Stimulated activated CD8-positive, alpha-beta memory T cell treated with anti-CD3 and anti-CD28 coated beads, Interleukin-7, amount 100 ng/mL, for 48 hours (primary cell): ENCODE measurements at places on chromosomes 4 and X.

GRCh38 chr4:120754590-120754989, 167.9 kb downstream of the PRDM5 start:
- no peak for DNase-seq

DNA sequence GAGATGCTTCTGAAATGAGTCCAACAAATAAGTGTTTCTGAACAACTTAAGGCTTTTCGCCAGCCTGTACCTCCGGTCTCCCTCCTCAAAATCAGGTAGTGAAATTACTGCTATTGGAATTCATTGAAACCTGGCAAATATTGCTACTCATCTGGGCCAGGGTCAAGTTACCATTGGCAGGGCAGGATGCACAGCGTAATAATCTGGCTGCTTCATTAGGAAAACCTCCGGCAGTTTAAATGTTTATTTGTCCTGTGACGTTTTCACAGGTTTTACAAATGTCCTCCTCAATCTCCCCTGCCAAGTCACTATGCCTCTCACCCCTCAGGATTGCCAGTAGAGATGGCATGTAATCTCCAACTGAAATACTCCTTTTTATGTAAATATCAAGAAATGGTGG, 92.6 kb upstream of the KDR start:
- DNase-seq = no peak

DNA sequence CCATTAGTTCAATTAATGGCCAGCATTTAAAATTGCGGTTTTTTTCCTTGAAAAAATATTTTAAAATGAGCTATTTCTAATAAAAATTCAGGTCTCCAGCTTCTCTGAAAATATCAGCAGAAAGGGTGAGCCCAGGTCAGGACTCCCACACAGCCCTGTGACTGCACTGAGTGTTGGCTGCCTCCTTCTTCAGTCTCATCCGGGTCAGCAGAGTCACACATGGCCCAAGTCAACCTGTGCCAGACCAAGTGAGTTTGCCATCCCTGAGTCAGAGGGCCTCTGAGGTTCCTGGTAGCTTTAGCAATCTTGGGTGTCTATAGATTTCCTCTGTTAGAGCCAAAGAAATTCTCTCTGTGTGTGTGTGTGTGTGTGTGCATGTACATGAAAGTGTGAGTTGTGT, 22.1 kb upstream of the MSX1 start:
- no peak for DNase-seq

- no peak for DNase-seq
Observed at GRCh38 chr4:144788469-144788868, 142.5 kb downstream of the HHIP start.

DNA sequence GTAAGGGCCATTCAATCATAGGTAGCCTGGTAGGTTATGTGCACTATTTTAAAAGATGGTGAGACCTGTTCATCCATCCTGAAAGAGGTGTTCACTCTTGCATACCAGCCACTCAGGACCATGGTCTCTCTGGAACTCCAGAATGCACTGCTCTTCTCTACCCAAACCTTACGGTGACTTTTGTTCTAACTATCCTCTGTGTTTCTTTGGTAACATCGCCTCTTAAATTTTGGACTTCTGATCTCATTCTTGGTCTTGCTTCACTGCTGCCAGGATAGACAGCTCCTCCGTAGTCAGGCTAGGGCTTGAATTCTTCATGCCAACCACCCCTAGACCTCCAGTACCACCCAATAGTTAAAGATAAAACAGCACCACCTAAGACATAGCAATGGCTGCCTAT, 346.3 kb upstream of the GALNT7 start:
- no peak for DNase-seq

DNA sequence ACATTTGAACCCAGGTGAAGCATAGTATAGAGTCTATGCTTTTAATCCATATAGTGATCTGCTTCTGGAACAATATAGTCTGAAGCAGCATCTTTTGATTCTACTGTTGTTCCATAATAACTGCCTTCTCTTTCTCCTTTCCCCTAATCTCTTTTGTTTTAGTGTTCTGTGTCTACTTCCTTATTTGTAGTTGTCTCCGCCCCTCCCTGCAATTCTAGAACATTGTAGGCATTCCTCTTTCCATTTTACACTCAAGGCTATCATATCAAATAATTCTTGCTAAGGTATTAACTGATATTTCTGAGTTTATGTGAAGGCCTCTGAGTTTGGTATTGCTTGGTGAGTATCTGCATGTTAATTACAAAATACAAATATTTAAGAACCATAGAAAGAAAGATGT, 11.6 kb downstream of the BLTP1 start:
- no peak for DNase-seq

GRCh38 chrX:38627683-38628082, 66.3 kb downstream of the TSPAN7 start:
- peak; percentile 2 for DNase-seq

- no peak for DNase-seq
Observed at GRCh38 chr4:131644619-131645018, 1504.5 kb upstream of the PCDH10 start.

GRCh38 chrX:41946235-41946634, 22.9 kb upstream of the CASK start:
- DNase-seq = no peak

DNA sequence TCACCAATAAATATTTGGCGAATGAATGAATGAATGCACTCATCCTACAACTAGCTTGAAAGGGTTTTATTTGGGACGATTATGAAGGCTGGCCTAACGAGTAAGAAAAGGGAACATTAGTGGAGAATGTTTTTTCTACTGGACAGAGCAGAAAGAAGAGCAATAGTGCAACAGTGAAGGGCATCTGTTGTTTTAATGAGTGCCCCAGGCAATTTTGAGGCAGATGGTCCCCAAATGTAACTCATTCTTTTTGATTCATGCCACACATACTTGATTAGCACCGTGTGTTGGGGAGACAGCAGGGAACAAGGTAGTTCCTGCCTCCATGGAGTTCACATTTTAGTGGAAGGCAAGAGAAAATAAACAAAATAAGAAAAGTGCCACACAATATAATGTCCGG, 22.7 kb upstream of the INTS6L start:
- no peak for DNase-seq

DNA sequence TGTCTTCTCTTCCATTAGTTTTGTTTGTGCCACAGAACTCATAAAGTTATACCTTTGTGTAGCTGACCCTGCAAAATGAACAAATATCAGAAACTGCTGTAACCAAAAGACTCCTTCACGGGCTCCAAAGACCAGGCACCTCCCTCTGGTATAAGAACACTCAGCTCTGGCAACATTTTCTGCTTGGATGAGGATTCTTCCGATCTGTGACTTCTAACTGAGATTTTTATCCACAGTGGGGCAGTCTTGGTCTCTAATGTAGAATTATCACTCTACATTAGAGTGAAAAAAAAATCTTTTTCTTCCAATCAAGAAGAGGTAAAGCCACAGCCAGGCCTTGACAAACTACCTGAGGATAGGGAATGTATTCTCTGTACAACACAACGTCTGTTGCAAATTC, 38.5 kb upstream of the PRSS48 start:
- DNase-seq = no peak

- no peak for DNase-seq
Observed at GRCh38 chr4:82898322-82899243, 2.0 kb upstream of the THAP9 start.

- no peak for DNase-seq
Observed at GRCh38 chrX:69932323-69932722, 117.4 kb downstream of the AWAT2 start.

DNA sequence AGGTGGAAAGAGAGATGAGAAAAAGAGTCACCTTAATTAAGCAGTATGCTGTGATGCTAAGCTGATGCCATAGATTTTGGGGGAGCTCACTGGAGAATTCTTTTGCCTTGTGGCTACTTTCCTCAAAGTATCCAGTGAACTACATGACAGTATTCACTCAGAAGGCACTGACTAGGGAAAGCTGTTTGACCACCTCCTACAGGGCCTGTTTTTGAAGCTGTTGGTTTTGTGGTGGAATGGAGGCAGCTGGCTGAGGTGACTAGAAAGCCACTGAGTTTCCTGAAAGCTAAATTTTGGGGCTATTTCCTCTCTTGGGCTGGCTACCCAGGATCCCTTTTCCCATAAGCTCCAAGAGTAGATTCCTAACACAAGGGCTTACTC, 124.8 kb upstream of the EOLA2 start:
- DNase-seq = no peak

- no peak for DNase-seq
Observed at GRCh38 chr4:37040816-37041215, 203.7 kb upstream of the NWD2 start.

- no peak for DNase-seq
Observed at GRCh38 chrX:25005382-25006185, 10.2 kb downstream of the ARX start.
